ENCODE measurements at places on chromosomes 12 and 14. TPM values are rescaled to one million over a fixed set of nuclear protein-coding genes. Genes with fewer than 3 reads are reported as not detected.

The MBD6 gene
- 81.7 TPM for total RNA-seq

The SYT1 gene
- total RNA-seq: 0.67 TPM

The KRT73 gene
- total RNA-seq: not detected

The CARMIL3 gene
- total RNA-seq: 0.39 TPM

The MRPS35 gene
- 31.3 TPM for total RNA-seq

The GALNT9 gene
- total RNA-seq: not detected

DNA sequence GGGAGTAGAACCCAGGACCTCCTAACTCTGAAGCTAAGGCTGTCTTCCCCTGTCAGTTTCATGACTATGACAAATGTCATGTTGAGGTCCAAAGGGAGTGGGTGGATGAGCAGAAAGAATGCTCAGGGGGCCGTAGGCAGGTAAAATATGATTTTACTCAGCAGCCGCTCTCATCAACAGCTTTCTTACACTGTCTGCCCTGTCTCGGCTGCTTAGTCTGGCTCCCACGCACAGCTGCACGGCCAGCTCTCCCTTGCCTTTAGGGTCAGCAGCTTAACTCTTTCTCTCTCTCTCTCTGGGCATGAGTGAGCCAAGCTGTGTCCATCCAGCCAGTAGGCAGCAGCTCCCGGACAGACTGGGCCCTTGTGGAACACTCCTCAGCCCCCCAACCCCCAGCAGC is 95.2 kb downstream of the GCH1 start:
- DNase-seq: no peak

DNA sequence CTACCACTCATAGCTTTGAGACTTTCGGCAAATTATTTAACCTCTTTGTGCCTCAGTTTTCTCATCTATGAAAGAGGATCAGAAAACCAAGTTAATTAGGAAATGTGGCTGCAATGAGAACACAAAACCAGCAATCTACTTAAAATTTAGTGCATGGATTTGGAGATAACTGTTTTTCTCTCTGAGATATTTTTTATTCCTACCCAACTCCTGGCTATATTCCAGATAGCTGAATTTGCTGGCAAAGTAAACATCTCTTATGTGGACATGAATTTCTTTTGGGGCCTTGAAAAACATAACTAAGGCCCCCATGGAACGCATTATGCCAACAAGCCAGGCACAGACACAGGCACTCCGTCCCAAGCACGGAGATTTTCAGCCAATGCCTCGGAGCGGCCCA is 53.4 kb upstream of the FOXN3 start:
- no peak for DNase-seq

DNA sequence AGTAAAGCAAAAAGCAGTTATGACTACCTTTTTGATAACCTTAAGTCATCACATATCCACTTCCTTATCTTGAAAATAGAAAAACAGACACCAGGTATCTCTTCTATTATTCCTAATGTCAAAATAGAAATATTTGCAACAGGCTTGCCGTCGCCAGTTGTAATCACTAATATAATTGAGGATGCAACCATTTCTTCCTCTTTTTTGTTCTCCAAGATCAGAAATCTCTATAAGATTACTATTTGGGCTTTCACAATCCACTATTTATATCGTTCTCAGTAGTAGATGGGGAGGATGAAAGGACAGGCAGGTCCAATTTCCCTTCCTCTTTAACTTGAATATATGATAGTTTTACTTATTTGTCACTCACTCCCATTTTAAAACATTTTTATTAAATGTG is 130.2 kb upstream of the HMGA2 start:
- no peak for DNase-seq

DNA sequence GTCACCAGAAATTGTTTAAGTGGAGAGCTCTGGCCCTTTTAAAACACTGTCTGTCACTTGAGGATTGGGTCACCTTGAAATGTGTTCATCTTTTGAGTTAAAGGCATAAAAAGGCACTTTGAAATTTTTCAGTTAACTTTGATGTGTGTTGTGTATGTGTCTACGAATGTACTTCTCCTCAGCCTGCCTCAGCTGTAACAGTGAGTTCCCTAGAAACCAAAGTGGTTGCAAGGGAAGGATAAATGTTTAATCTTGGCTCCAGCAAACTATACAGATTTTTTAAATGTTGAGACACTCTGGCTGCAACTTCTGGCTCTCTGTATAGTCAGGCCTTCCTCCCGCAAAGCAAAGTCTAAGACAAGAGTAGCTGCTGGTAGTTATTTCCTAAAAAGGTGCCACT is 8.3 kb downstream of the DERA start:
- DNase-seq: no peak

GRCh38 chr14:56194042-56194441 is 75.8 kb downstream of the PELI2 start:
- no peak for DNase-seq

GRCh38 chr14:58637391-58638230 is at the start of gene DACT1:
Gene DACT1 (plus strand): TSS chr14:58637962. CDS start chr14:58638203, 241 bp downstream.
- DNase-seq: no peak

- no peak for DNase-seq
Measured at GRCh38 chr12:120844297-120844696, 59.9 kb downstream of the SPPL3 start.

DNA sequence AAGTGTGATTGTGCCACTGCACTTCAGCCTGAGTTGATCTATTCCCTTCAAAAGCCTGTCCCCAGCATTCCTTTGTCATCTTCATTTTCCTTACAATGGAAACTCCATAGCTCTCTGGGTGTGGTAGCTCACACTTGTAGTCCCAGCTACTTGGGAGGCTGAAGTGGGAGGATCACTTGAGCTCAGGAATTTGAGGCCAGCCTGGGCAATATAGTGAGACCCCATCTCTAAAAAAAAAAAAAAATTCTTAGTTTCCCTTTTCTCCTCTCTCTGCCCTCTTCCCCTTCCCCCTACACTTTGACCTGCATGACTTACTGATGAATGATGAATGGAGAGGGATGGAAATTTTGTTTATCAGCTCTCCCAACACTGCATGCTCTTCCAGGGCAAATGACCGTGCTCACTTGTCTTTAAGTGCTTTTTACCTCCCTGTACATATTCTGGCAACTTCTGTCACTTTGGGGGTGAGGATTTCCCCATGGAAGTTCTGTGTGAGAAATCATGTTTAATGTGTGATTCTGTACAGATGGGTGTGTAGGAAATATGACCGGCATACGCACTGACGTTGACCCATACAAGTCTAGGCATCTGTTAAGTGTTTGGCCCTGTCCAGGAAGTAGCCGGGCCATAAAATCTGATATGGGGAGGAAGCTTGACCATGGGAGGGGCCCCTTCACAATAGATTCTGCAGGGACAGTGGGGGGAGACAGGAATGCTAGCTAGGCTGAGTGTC is 65.4 kb downstream of the ZFP36L1 start:
- DNase-seq: no peak

DNA sequence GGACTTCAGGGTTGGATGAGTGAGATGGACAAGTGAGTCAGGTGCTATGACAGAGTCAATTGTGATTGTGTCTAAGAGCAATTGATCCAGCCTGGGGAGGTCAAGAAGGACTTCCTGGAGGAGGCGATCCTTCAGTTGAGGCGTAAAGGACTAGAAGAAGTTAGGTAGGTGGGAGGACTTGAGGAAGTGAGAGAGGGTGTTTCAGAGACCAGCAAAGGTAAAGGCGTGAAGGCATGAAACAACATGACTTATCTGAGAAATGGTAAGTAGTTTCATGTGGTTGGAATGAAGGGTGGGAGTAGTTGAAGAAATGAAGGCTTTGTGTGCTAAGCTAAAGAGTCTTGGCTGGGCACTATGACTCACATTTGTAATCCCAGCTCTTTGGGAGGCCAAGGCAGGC is 48.9 kb upstream of the PPP1CC start:
- no peak for DNase-seq

- no peak for DNase-seq
Measured at GRCh38 chr14:96956464-96957239, 159.5 kb downstream of the VRK1 start.

DNA sequence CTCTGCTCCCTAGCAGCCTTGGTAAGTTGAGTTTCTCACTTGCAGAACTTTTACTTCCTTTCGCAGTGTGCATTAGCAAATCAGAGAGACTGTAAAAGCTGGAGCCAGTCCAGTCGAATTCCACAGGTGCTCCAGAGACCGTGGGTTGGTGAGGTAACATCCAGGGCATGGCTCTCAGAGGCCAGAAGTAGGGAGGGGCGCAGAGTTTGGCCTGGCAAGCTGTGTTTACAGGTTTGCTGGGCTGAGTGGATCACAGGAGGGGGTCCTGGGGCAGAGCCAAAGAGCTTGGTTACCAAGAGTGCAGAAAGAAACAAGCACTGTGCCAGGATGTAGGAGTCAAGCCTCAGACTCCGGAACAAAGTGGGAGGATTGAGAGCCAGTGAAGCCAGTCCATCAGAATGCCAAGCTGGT is 10.2 kb upstream of the BHLHE41 start:
- DNase-seq: no peak

GRCh38 chr12:126286203-126286602 is 1221.0 kb downstream of the AACS start:
- no peak for DNase-seq
